Activated CD8-positive, alpha-beta T cell treated with anti-CD3 and anti-CD28 coated beads for 36 hours (primary cell): ENCODE measurements at places on chromosomes 4 and X.

- DNase-seq, result no peak
Measured at GRCh38 chr4:152033621-152034020, 272.8 kb upstream of the GATB start.

DNA sequence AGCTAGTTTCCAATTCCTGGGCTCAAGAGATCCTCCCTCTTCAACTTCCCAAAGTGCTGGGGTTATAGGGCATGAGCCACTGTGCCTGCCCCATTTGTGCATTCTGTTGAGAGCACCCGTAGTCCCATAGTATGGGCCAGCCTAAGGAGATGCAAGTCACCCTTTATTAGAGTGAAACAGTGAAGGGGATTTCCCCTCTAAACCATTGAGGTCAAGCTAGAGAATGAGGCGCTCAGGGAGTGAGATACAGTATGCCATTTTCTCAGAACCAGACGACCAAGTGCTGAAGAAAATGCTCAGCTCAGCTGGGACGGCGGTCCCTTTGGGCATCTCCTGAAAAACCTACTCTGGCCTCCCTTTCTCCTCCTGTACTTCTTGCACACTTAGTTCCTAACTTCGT lies 18.7 kb downstream of the RNF4 start:
- no peak for DNase-seq

- no peak for DNase-seq
Measured at GRCh38 chr4:174582463-174582862, 60.2 kb upstream of the HPGD start.

DNA sequence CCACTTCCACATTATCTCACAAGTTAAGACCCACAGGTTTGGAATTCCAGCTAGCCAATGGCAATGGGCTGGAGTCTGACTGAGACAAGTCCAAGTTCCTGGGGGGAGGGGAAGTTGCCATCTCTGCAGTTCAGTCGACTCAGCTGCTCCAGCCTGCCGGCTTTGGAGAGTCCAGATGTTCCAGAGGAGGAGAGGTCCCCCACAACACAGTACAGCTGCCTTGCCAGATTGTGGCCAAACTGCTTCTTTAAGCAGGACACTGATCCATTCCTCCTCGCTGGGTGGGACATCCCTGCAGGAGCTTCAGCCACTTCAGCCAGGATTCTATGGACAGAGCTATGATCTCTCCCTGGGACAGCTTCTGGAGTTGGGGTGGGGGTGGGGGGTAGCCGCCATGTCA lies 199.2 kb downstream of the EDA start:
- no peak for DNase-seq

- DNase-seq, result no peak
Measured at GRCh38 chr4:1336088-1336491, 10.9 kb upstream of the UVSSA start.

GRCh38 chrX:5549512-5549911 lies 679.2 kb downstream of the NLGN4X start:
- no peak for DNase-seq

DNA sequence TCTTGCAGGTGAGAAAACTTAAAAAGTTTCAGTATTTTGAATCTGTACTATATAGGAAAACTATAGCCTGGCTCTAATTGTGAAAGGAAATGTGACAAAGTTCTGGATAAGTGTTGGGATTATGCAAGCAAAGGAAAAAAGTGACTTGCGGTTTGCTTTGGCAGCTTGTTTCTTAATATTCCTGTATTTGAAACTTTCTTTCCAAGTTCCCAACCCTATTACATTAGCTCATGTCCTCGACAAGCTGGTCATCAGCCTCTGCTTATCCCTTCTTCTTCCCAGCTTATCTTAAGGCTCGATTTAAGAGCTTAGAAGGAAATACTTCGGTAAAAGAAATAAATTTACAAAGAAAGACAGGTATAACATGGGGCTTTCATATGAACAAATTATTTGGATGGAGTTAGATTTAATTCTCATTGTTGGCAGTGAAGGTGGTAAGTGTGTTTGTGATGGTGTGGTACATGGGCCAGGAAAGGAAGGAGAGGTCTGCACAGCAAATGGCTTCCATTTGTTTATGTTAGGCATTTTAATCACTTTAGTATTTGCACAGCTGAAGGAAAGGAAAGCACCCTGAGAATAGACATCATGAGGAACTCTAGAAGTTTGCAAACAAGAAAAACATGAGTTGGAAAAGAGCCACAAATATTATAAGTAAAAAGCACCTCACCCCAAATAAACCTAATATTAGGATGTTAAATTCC lies 5.1 kb upstream of the MYOZ2 start:
- DNase-seq, result no peak

DNA sequence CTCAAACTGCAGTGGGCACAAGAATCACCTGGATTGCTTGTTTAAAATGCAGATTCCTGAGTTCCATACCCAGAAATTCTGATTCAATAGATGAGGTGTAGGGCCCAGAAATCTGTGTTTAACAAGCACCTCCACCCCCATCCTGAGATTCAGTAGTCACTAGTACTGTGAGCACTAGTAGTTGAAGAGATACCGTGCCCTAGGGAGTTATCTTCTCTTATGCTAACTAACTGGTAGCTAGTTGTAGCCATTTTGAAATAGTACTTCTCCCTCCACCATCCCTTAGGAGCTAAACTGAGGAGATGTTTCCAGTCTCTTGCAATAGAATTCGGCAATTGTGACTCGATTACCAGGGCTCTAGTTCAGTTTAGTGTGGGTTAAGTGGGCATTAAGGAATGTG lies 18.4 kb downstream of the KLHL34 start:
- DNase-seq, result no peak

GRCh38 chrX:40544343-40545266 lies 36.2 kb upstream of the ATP6AP2 start:
- no peak for DNase-seq

DNA sequence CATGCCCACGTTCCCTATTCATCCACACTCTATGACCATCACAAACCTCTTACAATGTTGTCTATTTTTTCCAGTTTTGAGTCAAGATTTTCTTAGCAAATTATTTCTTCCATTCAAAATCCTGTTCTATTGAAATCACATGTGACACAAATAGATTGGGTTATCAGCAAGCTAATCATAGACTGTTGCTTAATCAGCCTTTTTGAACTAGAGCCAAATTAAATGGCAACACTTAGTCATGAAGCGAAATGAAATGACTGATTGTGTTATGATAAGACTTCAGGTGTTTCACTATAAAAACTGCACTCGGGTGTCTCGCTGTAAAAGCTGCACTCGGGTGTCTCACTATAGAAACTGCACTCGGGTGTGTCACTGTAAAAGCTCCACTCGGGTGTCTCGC lies 890.0 kb upstream of the FRG1 start:
- DNase-seq, result no peak

- DNase-seq, result no peak
Measured at GRCh38 chr4:160319221-160319867, 1216.5 kb downstream of the RAPGEF2 start.
